Uterus (tissue), 4 donors: ENCODE measurements at places on chromosomes 6 and 20. TPM values are rescaled to one million over a fixed set of nuclear protein-coding genes. Genes with fewer than 3 reads are reported as not detected.

The MLN gene
- not detected for total RNA-seq

The LHFPL5 gene
- total RNA-seq: not detected

DNA sequence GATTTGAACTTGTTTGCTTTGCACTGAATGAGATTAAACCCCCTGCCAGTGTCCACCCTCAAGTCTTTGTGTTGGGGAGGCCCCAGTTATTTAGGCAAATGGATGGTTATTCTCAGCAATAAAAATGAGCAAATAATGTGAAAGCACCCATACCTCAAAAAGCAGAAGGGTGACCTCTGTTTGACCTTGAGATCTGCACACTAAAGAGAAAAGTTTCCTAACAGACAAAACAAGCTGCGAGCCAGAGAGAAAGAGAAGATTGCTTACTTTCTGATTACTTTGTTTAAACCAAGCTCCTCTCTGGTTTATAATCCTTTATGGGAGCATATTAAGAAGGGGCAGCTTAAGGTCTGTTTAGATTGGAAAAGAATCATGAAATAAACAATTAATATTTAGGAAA lies 30.4 kb upstream of the TRERF1 start:
- no peaks in the 10 kb centered on the region for H3K36me3 ChIP-seq
- no peak overlapping the region for H3K4me3 ChIP-seq
- no peaks in the 10 kb centered on the region for H3K27me3 ChIP-seq
- peak overlapping the region; percentile 73 for H3K27ac ChIP-seq
- peak; percentile 34 for DNase-seq
- no peaks in the 10 kb centered on the region for H3K4me1 ChIP-seq

- no peak overlapping the region for H3K27ac ChIP-seq
- no peaks in the 10 kb centered on the region for H3K4me1 ChIP-seq
- H3K4me3 ChIP-seq: no peak overlapping the region
- H3K27me3 ChIP-seq: no peaks in the 10 kb centered on the region
- DNase-seq: peak; percentile 6
Observed at GRCh38 chr6:170221753-170222400, 69.0 kb downstream of the DLL1 start.

GRCh38 chr6:106974336-106974998 lies at the start of gene CD24:
Gene CD24 (minus strand): TSS chr6:106974729. CDS start chr6:106974646, 83 bp downstream.
- H3K27me3 ChIP-seq: no peaks in the 10 kb centered on the region
- no peaks in the 10 kb centered on the region for H3K36me3 ChIP-seq
- H3K4me1 ChIP-seq: no peaks in the 10 kb centered on the region
- H3K4me3 ChIP-seq: peak within 1 kb of the TSS; percentile 59
- no peak for DNase-seq
